ENCODE measurements at places on chromosomes 5 and 9.

DNA sequence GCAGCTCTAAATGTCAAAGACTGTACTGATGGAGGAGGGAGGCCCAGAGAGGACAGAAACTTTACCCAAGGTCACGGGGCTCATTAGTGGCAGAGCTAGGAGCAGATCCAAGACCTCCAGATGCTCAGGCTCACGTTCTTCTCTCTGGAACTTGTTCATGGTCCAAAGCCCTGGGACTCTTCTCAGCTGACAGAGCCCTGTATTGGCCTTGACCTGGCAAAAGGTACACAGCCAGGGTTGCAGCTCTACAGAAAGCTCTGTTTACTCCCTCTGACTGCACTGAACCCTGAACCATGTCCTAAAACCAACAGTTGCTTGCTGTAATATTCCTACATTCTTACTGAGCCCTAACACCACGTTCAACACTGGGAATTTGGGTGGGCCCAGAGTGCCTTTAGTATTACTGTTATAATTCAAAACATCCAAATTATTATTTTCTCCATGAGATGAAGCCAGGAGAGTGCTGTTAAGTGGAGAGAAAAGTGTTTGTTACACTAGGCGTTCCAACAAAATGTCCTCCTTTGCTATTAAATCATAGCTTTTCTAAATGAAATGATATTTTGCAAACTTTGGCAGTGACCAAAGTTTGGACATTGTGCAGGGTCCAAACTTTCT, 602.4 kb upstream of the CLINT1 start:
- DNase-seq, result no peak

DNA sequence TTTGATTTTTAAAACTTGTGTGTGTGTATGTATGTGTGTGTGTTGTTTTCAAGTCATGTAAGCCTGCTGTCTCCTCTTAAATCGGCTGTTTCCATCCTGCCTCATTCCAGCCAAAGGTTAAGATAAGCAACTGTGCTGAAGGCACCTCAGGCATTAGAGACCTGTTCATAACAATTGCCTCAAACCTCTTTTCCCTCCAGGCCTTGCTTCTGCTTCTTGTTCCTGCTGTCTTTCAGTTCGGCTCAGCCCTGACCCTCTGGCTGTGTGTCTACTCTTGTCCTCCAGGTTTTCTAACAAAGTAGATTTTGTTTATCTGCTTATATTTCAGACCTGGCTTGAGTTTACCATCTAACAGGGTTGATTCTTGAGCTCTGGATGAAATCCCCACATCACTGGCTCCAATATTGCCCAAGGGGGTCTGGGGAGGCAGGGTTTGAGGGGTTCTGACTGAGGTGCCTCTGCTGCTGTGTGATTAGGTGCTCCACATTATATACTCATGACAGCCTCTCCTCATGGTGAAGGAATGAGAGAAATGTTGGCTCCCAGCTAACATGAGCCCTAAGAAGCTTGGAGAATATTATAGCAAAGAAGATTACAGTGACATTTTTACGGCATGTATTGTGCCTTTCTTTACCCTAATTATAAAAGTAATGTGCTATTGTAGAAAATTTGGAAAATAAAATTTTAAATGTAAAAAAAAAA, 229.7 kb upstream of the PIK3R1 start:
- no peak for DNase-seq

DNA sequence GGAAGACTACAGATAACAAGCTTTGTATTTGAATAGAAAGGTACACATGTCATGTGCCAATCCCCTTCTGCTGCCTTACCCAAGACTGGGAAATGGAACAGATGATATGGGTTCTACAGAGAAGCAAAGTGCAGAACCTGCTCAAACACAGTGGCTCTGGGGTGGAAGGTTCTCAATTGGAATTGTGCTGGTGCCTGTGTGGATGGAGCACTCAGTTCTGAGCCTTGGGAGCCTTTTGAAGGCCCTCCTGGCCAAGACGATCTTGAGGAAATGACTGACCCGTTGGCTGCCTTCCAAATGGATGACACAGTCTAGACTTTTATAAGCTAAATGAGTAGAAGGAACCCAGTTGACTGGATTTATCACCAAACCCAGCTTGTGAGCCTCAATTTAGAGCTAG, 4.2 kb upstream of the PRSS3 start:
- DNase-seq, result no peak

DNA sequence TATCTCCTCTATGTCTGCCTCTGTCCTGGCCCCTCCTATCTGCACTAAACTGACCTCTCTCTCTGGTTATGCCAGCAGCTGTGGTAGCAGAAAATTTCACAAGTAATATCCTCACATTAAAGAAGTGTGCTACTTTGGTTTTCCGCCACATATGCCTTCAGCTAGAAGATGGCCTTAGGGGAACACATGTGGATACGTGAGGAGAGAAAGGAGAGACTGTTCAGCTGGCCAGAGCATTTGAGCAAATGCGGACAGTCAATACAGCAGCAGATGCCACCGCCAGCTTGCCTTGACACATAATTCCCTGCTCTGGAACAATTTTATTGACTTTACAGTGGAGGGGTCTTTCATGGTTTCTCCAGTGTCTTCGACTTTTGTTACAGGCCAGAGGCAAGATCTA, 434.6 kb downstream of the TAF11L14 start:
- no peak for DNase-seq

GRCh38 chr5:103367702-103368101, 109.1 kb downstream of the MACIR start:
- no peak for DNase-seq

- DNase-seq, result no peak
Observed at GRCh38 chr5:151463137-151464029, 16.0 kb downstream of the SLC36A1 start.

- no peak for DNase-seq
Observed at GRCh38 chr5:157556615-157557418, 18.8 kb downstream of the ADAM19 start.

- no peak for DNase-seq
Observed at GRCh38 chr5:29113516-29113915, 2075.1 kb upstream of the CDH9 start.

DNA sequence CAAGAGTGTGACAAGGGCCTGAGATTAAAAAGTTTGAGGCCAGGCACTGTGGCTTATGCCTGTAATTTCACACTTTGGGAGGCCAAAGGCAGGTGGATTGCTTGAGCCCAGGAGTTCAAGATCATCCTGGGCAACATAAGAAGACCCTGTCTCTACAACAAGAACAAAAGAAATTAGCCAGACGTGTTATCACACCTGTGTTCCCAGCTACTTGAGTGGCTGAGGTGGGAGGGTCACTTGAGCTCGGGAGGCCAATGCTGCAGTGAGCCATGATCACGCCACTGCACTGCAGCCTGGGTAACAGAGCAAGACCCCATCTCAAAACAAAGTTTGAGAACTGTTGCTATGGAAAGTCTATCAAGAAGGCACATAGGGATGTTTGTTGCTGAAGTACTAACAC, 25.0 kb downstream of the EXOSC2 start:
- DNase-seq, result no peak

Measured in caudate nucleus (tissue), 63 donors.